NCI-H1092 treated with DMSO at 0.1 percent for 48 hours (cell line): ENCODE measurements at places on chromosomes 2 and 18.

DNA sequence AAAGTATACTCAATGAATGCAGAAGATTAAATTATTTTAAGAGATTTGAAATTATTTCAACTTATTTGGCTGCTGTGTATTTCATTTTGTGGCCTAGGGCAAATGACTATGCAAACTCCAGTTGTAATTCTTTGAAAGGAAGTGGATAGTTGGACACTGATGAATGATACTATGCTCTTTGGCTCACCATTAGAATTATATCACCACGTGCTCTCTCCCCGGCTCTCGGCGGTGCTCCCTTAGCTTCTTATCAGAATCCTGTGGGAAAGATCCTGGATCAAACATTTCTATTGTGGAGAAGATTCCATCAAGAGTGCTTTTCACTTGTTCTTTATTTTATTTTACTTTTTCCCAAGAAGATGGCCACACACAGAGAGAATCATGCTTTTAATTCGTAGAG, 55.2 kb downstream of the ADCYAP1 start:
- DNase-seq: no peak

- DNase-seq: no peak
These were observed 15.2 kb downstream of the PAX8 start for GRCh38 chr2:113263546-113263945.

DNA sequence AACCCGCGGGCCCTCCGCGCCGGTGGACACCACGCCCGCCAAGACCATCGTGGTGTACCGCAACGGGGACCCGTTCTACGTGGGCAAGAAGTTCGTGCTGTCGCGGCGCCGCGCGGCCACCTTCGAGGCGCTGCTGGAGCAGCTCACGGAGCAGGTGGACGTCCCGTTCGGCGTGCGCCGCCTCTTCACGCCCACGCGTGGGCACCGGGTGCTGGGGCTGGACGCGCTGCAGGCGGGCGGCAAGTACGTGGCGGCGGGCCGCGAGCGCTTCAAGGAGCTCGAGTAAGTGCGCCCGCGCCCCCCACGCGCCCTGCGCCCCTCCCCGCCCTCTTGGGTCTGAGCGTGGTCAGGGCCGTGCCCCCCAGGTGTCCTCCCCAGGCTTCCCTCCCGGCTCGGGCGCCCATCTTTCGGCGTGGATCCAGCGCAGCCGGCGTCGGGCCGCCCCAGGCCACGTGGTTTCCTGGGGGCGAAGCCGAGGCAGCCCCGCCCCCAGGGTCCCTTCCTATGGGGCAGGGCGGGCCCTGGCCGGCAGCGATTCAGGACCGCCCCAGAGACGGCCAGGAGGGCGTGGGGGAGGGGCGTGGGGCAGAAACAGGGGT, 481 bp downstream of the DCDC2C start:
- DNase-seq: no peak

DNA sequence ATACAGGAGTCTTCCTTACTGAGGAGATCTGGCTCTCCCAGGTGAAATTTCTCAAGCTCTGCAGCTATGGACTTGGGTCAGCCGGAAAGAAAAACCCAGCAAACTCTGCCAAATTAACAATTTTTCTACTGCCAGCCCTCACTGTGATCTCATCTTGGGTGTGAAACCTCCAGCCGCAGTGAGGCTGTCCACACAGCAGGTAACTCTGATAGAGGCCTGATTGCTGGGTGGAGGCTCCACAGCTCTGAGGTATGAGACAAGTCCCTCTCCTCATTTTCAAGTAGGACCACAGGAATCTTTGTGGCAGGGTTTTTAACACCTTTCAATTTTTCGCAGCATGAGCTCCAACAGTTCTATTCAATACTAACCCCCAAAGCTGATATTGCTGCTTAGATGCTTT, 430.6 kb upstream of the RAB6C start:
- DNase-seq: no peak

- DNase-seq: no peak
These were observed 49.8 kb upstream of the NAB1 start for GRCh38 chr2:190599073-190599472.

DNA sequence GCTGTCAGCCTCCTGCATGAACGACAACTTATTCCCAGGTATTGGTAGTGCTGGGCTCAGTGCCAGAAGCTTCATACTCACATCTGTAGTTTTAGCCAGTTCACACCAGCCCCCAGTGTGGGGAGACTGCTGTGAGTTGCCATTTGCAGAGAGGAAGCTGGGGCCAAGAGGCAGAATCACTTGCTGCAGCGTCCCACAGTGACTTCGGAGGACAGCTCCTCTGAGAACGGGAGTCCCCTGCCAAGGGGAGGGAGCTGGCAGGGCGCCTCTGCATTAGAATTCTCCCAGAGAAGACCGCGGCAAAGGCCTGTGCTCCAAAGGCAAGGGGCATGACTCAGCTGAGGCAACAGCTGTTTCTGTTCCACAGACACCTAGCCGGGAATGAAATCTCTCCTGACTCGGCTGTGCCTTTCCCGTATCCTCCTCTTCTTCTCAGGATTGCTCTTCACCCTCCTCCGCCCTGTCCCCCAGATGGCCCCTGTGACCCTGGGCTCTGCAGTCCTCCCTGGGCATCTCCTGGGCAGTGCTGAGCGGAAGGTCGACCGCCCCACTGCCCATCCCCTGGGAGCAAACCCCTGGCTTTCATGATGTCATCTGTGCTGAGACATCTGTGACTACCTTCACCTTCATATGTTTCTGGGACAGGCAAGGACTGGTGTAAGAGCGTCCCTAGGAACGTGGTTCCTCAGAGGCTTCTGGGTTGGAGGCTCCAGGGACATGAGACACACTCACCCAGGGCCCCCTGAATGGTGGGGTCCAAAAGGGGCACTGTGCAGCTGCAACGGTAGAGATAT, 18.0 kb downstream of the MAL start:
- DNase-seq: peak; percentile 20

GRCh38 chr2:144006139-144006538, 513.8 kb downstream of the ZEB2 start:
- no peak for DNase-seq

DNA sequence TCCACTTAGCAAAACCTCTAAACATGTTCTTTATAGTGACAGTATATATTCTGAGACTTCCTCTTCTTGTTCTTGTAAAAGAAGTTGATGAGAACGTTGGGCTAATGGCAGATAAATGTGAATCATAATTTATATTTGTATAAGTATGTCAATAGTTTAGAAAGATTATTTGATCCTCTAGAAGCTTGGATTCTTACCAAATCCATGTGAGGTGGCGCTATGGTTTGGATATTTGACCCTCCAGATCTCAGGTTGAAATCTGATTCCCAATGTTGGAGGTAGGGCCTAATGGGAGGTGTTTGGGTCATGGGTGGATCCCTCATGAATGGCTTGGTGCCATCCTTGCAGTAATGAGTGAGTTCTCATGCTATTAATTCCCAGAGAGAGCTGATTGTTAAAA, 29.8 kb upstream of the SCN1A start:
- DNase-seq: no peak

- DNase-seq: peak; percentile 78
These were observed 126.0 kb downstream of the OSBPL1A start for GRCh38 chr18:24271381-24272228.

DNA sequence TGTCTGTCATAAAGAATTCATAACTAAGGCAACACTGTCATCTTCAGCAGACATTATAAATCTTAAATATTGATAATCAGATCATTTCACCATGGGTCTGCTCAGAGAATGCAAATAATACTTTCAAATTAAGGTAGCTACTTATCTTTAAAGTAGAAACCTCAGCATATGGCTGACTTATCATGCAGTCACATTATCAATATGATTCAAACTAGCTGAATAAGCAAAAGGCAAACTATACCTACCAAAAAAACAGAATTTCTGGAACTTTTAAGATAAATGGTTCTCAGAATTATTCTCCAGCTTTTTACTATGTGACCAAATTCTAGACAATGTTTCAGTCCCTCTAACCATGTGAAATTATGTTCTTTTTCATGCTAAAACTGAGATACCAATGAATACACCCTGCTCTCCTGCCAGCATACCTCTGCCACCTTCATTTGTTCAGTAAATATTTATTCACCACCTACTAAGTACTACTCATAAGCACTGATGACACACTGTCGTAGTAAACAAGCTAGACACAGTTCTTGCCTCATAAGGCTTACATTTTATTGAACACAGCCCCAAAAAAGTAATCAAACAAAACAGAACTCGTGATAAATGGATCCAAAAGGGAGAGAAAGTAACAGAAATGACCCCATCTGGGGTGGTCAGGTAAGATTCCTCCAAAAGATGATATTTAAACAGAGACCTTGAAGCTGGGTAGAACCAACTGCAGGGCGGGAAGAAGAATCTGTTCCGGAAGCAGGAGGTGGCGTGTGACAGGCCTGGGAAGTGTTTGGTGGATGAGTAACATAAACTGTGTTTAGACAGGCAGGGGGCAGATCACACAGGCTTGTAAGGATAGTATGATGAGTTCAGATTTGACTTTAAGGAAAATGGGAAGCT, 17.7 kb downstream of the SPIRE1 start:
- DNase-seq: no peak

- no peak for DNase-seq
These were observed 87.9 kb downstream of the MAPK4 start for GRCh38 chr18:50647792-50648191.

DNA sequence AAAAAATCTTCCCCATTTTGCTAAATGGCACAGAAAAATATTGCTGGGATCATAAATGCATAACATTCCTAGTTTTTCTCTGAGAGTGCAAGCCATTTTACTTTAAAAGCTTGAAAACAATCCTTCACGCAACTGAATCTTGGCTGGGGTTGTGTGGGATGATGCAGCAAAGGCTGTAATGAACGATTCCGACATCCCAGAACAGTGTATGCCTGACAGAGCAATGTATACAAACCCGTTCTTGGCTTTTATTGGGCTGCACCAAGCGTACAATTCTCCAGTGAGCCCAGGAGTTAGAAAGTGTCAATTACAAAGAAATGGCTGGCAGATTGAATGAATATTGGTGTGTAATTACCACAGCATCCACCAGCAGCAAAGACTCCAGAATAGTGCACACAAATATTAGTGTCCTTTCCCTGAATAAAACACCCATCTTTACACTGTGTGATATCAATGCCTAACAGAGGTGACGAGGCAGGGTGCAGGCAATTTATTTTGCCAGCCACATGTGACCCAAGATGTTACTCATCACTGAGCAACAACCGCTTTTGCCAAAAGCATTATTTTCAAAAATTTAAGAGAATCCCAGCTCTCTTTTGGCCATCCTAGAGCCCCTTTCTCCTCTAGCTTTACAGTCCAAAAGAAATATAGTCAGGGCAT, 578.6 kb upstream of the CHAC2 start:
- no peak for DNase-seq

- no peak for DNase-seq
These were observed 4.4 kb downstream of the CTIF start for GRCh38 chr18:48543228-48543627.

- DNase-seq: no peak
These were observed 48.6 kb downstream of the GYPC start for GRCh38 chr2:126704434-126705160.

DNA sequence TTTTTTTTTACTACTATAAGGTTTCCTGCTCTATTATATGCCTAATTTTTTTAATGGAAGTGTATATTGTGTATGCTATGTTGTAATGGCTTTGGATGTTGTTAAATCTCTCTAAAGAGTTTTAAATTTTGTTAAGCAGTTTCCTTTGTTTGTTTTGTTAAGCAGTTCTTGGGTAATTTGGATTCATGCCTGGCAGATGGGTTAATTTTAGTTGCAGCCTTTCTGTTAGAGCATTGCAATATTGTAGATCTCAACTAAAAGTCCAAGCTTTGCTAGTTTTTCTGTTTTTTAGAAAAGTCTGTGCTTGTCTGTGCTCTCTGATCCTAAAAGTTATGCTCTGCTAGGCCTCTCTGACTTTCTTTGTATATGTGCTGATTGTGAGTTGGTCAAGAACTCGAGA, 1229.0 kb upstream of the NRXN1 start:
- DNase-seq: peak; percentile 20
